ENCODE measurements at places on chromosomes 11 and 22.

DNA sequence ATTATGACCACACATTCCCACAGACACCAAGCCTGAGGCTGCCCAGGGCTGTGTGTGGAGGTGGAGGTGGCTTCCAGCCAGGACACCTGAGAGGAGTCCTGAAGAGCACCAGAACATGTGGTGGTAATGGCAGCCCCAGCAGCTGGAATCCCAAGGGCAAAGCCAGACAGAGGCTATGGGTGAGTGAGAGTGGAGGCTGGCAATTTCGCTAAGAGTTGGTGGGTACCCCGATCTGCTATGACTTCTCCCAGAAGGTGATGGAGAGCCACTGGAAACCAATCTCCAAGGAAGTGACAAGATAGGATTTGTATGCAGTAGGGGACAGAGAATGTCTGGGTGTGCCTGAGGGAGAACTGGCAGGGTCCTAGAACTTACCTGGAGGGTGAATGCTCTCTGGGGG, 69.3 kb upstream of the CLTCL1 start:
- DNase-seq, result no peak

DNA sequence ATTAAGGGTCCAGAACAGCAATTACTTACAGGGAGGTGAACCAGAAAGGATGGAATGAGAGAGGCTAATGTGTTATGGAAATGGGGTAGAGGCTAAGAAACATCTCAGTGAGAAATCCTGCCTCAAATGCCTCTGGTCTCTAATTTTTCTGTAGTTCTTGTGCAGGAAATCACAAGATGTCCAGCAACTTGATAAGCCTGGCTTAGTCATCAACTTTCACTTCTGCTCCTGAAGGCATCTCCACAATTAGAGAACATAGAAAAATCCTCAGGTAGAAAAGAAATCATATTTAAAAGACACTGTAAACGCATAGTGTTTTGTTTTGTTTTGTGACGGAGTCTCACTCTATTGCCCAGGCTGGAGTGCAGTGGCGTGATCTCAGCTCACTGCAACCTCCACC, 18.7 kb downstream of the MRGPRX4 start:
- DNase-seq, result no peak

- no peak for DNase-seq
Measured at GRCh38 chr11:12599408-12600143, 74.6 kb upstream of the TEAD1 start.

- DNase-seq, result no peak
Measured at GRCh38 chr22:23218867-23219251, 38.5 kb downstream of the BCR start.

DNA sequence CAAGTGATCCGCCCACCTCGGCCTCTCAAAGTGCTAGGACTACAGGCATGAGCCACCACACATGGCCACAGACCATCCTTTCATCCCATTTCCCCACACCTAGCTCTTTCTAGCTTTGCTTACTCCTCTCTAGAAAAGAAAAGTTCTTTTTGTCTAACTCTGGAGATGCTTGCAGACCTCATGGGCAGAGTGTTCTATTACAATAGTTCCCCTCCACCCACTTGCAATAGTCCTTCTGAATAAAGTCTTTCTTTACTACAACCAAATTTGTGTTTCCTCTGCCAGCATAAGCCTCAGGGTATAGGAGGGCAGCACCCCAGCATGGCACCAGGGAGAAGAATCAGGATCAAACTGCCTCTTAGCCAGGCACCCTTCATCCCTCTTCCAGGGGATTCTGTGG, 18.8 kb upstream of the RTL6 start:
- no peak for DNase-seq

DNA sequence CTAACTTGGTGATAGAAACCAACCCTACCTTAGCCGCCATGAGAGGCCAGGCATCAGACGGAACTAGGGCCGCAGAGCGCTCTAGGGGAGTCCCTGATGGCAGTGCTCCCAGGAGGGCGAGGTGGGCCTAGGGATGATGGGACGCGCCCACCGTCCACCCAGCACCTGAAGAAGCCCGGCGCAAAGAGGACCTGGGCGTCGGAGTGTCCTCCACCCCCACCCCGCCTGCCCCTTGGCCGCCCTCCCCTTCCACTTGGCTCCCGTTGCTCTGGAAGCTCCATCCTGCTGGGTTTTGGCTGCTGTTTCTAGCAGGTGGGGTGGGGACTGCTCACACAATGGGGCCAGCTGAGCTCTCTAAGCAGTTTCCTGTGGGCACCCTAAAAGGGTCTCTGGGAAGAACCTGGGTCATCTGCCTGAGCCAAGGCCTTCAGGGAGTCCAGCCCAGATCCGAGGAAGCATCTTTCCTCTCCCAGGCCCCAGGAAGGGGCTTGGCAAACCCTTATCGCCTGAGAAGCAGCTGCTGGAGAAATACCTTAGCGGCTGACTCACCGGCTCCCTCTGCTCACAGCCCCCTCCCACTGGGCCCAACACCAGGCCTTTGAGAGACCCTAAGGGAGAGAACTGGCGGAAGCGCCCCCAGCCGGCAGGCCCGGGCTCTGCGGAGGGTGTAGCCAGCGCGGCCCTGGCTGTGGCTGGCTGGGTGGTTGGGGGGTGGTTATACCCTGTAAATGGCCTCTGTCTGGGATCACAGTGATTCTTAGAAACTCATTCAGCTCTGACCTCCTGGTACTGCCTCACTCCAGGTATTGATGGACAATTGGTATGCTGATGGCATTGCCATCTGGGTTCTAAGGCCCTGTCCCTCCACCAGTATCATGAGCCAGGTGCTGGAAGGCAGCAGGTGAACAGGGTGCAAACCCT, 19.3 kb downstream of the CREB3L1 start:
- DNase-seq, result no peak

- no peak for DNase-seq
Measured at GRCh38 chr11:62456630-62457029, 37.8 kb downstream of the SCGB1A1 start.

- no peak for DNase-seq
Measured at GRCh38 chr11:62115085-62115694, 8.6 kb upstream of the INCENP start.

DNA sequence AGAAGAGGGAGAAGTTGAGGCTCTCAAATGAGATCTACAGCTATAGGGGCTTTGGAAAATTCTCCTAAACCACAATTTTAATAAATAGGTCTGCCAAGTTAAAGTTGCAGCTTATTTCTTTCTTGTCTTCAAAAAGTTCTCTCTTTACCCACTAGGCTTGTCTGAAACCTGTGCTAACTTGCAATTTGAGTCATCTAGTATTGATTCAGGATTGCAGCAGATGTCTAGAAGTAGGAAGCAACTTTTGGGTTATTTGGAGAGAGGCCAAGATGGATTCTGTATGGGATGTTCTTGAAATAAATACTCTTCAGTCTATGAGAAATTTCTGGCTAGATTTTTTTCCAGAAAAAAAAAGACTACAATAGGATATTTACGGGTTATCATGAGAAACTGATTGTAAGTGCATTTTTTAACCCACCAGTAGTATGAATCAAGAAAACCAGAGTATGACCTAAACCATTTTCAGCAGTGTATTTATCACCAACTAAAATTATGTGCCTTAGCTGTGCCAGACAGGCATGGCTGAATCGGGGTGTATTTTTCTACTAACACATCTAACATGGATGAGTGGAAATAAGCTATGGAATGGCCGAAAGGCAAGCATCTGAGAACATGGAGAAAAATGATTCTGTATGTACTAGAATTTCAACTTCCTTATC, 4.9 kb upstream of the RAB38 start:
- DNase-seq, result no peak

DNA sequence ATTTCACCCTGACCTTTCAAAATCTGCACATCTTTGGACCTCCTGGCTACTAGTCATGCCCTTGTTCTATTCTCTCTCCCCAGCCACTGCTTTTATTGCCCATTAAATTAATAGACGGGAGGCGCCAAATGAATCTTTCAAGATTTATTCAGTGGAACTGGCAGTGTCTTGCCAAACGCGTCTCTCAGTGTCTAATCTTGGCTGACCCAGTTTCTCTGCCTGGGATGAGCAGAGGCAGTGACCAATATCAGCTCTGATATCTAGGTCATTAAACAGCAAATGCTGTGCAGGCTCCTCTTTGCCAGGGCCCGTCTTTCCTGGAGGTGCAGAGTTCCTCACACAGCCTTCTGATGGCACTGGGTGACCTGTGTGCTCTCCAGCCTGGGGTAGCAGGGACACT, 74.0 kb downstream of the TRAF6 start:
- no peak for DNase-seq

DNA sequence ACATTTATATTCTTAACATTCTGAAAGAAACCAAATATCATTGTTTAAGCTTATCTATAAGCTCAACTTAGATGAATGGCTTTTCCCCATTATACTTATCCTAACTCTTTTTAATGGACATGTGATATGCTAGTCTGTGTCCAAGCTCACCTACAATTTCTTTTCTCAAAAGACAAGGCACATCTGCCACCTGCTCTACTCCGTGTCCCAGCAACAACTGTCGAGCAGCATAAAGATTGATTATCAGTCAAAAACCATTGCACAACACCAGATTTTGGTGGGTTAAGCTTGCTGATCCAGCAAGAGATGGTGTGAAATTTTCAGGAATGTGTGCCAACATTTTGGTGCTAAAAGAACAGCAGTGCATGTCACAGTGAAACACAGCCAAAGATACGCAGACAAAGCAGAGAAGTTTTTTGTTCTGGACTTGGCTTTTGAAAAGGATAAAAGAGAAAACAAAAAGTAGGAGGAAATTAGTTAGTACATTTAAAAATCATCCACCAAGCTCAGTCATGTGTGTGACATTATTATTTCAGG, 65.8 kb downstream of the DCDC1 start:
- no peak for DNase-seq

- no peak for DNase-seq
Measured at GRCh38 chr22:22587577-22588188, 28.6 kb upstream of the PRAME start.

- no peak for DNase-seq
Measured at GRCh38 chr11:33514079-33514925, 186.3 kb downstream of the C11orf91 start.

DNA sequence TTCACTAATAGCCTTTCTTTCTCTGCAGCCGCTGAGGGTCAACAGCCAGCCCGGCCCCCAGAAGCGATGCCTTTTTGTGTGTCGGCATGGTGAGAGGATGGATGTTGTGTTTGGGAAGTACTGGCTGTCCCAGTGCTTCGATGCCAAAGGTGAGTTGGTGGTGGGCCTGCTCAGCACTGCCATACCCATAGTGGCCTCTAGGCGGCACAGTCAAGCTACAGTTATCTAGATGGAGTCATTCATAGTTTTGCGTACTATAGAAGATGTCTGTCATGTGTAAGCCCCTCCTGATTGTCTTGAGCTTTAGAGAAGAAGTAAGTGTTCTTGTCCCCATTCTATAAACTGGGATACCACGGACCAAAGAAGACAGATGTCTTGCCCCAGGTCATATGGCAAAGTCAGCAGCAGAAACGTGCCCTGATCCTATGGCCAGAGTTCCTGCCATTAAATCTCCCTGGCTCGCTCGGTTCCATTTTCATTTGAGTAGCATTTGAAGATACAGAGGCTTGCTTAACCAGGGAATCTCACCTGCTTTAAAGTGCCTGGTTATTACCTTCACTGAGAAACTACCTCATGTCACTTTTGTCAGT, 42.1 kb upstream of the CRTAM start:
- peak; percentile 19 for DNase-seq

- DNase-seq, result no peak
Measured at GRCh38 chr22:43435851-43436811, 24.3 kb downstream of the MPPED1 start.

DNA sequence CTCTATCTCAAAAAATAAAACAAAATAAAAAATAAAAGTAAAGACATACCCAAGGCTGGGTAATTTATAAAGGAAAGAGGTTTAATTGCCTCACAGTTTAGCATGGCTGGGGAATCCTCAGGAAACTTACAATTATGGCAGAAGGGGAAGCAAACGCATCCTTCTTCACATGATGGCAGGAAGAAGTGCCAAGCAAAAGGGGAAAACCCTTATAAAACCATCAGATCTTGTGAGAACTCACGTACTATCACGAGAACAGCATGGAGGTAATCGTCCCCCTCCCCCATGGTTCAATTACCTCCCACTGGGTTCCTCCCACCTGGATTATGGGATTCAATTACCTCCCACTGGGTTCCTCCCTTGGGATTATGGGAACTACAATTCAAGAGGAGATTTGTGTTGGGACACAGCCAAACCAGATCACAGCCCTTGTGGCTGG, 8.3 kb upstream of the SSTR3 start:
- DNase-seq, result no peak

DNA sequence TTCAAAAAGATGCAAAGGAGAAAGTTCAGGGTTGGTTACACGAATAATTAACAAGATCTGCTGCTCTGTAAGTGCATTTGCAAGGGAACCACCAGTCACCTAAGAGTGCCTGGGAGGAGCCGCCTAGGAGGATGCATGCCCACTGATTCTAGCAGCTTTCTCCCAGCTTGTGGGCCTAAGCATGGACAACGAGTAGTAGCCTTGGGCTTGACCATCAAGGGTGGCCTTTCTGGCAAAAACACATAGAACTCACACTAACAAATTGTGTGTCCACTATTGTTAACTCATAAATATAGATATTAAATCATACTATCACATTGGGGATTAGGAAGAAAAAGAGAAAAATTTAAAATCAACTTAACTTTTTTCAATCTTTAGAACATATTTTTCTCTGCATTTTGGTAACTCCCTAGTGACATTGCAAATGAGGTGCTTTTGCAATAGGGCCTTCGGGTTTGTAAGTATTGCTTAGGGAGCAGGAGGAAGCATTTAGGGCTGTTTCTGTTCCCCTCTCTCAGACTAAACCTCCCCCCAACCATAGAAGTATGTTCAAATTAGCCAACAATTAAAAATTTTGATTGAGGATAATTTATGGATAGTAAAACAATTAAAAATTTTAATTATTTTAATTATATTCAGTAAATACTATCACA, 57.3 kb upstream of the CEP295 start:
- no peak for DNase-seq

DNA sequence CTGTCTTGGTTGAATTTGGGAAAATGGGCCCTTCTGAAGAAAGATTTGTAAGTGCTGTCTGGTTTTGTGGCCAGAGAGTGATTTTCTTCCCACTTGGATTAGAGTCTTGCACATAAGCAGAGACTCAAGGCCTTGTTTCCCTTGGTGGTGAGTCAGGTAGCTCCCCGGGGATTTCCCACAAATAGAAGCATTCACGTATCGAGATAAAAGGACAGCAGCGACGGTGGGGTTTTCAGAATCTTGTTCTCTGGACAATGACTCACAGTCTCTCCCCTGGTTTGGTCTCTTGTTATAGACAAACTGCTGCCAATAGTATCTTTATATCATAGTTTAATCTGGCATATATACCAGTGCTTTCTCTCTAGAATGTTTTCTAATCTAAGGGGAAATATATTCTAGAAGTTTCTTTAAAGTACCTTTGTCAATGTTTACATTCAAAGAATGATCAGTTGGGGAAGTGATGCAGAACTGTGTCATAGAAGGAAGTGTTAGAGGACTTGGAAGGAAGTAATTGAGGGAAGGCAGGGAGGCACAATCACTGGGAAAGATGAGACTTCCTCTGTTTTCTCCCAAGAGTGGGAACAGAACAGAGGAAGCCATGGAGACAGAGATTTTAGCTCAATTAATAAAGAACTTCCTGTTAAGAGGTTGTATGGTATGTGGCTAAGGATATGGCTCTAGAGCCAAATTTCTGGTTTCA, 18.1 kb downstream of the POLA2 start:
- DNase-seq, result peak; percentile 21
